H7 (cell line): ENCODE measurements at places on chromosomes 5 and 9.

GRCh38 chr5:60651872-60652620 lies 47.9 kb downstream of the DEPDC1B start:
- DNase-seq: no peak

GRCh38 chr9:1528456-1528855 lies 478.3 kb downstream of the DMRT2 start:
- DNase-seq: no peak

DNA sequence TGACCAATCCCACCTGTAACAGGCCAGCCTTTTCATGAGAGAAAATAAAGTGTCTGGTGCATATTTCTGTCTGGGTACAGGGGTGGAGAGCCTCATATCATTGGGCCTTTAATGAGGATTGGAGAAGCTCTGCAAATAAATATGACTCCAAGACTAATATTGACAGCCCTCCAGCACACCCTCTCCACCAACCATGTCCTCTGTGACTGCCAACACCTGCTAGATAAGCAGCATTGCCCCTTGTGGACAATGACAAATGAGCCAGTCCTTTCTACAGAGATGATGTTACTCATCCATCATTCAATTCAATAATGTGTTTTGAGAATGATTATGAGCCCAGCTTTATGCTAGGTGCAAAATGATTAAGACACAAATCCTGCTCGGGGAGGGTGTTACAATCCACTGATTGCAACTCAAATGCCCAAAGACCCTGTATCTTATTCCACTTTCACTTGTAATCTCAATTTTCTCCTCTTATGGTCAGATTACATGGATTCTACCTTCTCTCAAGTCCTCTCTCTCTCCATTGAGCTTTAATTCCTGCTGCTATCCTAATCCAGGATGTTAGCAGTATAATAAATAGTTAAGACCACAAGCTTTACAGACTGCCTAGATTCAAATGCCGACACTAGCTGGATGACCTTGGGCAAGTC lies 2.1 kb upstream of the GFRA3 start:
- no peak for DNase-seq

GRCh38 chr5:14946815-14947620 lies 75.4 kb upstream of the ANKH start:
- DNase-seq: peak; percentile 33

GRCh38 chr5:28415791-28416443 lies 1377.5 kb upstream of the CDH9 start:
- DNase-seq: no peak

DNA sequence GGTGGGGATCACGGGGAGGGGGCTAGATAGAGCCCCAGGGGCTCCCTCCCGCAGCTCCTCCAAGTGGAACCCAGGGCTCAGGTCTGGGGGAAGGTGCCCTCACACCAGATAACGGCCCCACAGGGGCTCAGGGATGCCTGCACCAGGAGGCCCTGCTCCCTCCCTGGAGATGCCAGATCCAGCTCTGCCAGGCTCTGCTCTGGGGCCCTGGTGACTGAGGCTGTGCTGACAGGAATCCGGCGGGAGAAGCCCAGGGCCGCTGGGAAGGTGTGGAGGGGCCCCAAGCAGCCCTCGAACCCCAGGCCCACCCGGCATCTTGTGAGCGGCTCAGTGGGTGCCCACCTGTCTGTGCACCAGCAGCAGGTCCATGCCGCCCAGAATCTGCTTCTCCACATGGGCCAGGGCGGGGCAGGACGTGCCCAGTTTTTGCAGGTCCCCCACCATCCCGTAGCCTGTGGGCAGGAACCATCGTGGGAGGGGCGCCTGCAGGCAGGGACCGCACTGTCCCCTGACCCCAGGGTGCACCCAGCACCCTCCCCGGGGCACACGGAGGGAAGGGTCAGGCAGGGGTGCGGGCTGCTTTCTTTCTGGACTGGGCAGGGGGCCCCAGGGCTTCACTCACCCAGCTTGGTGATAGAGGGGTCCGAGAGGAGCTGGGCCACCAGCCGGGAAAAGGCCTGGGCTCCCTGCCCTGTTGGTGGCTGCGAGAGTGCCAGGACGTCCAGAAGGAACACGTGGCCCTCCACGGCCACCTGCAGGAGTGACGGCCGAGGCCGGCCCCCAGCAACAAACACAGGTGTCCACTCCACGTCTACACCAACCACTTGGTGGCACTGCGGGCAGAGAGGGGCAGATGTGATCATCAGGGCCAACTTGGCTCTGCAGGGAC lies 48.9 kb upstream of the NRARP start:
- DNase-seq: peak; percentile 46

DNA sequence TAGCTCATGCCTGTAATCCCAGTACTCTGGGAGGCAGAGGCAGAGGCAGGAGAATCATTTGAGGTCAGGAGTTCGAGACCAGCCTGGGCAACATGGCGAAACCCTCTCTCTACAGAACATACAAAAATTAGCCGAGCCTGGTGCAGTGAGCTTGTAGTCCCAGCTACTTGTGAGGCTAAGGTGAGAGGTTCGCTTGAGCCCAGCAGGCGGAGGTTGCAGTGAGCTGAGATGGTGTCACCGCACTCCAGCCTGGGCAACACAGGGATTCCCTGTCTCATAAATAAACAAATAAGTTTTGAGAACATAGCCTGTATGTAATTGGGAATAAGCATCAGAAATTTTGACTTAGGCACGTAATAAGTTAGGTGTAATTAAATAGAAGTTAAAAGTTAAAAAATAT lies 971.7 kb upstream of the COX7C start:
- no peak for DNase-seq

GRCh38 chr5:134038138-134038537 lies 33.4 kb upstream of the VDAC1 start:
- DNase-seq: no peak

GRCh38 chr5:8383616-8384015 lies 514.7 kb downstream of the MTRR start:
- DNase-seq: no peak
